ENCODE measurements at places on chromosomes 6 and 20. TPM values are rescaled to one million over a fixed set of nuclear protein-coding genes. Genes with fewer than 3 reads are reported as not detected.

The ELOVL2 gene
- 13.3 TPM for total RNA-seq

The CPNE1 gene
- total RNA-seq: 177 TPM

The NNAT gene
- total RNA-seq: 36.9 TPM

The GGT7 gene
- total RNA-seq: 83.7 TPM

The MACROD2 gene
- total RNA-seq: 43.6 TPM

The BPIFB3 gene
- not detected for total RNA-seq

The SRXN1 gene
- total RNA-seq: 30.7 TPM

The GATA5 gene
- not detected for total RNA-seq

The NUS1 gene
- 28.6 TPM for total RNA-seq

The PRND gene
- total RNA-seq: 0.11 TPM

The ME1 gene
- total RNA-seq: 9.8 TPM

The PAQR8 gene
- total RNA-seq: 84.7 TPM

The TGIF2 gene
- 6.5 TPM for total RNA-seq

The GPR6 gene
- 4.3 TPM for total RNA-seq

The GHRH gene
- not detected for total RNA-seq
